ENCODE measurements at places on chromosomes 16 and 17.

- DNase-seq, result no peak
Measured at GRCh38 chr16:3065742-3066439, 451 bp downstream of the IL32 start.

- peak; percentile 21 for DNase-seq
Measured at GRCh38 chr16:50627419-50627818, 53.7 kb downstream of the SNX20 start.

DNA sequence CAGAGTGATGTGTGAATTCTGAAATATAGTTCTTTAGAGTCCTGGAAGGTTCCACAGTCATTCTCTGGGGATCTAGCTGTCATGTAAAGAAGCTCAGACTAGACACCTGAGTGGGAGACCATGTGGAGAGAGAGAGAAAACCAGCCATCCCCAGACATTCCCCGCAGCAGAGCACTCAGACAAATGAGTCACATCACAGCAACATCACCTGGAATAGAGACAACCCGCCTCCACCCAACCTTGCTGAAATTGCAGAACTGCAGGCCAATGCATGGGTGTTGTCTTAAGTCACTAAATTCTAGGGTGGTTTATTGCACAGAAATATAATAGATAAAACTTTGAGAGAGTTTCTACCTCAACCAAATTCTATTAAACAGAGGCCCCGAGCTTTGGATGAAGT lies 392.0 kb upstream of the DYNLRB2 start:
- DNase-seq, result no peak

- DNase-seq, result peak; percentile 59
Measured at GRCh38 chr17:21394265-21394664, 18.1 kb downstream of the KCNJ12 start.

DNA sequence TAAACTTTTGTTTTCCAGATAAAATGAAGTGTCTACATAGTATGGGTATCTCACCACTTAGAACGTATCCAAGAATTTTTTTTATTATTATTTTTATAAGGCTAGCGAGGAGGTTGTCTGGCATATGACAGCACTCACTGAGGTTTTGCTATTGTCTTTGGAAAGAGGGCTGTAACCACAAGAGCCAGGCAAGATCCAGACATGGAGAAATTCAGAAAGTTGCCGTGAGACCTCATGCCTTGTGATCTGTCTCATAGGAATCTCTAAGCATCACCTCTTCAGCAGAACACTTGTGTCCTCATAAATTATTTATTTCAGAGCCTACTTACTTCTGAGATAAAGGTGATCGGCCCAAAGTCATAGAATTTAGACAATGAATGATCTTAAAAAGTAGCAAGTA lies 410.8 kb downstream of the CDH11 start:
- no peak for DNase-seq

- DNase-seq, result peak; percentile 47
Measured at GRCh38 chr17:19766421-19767270, 18.5 kb upstream of the ALDH3A1 start.

- DNase-seq, result peak; percentile 84
Measured at GRCh38 chr17:16342979-16343378, 10.3 kb downstream of the CENPV start.

DNA sequence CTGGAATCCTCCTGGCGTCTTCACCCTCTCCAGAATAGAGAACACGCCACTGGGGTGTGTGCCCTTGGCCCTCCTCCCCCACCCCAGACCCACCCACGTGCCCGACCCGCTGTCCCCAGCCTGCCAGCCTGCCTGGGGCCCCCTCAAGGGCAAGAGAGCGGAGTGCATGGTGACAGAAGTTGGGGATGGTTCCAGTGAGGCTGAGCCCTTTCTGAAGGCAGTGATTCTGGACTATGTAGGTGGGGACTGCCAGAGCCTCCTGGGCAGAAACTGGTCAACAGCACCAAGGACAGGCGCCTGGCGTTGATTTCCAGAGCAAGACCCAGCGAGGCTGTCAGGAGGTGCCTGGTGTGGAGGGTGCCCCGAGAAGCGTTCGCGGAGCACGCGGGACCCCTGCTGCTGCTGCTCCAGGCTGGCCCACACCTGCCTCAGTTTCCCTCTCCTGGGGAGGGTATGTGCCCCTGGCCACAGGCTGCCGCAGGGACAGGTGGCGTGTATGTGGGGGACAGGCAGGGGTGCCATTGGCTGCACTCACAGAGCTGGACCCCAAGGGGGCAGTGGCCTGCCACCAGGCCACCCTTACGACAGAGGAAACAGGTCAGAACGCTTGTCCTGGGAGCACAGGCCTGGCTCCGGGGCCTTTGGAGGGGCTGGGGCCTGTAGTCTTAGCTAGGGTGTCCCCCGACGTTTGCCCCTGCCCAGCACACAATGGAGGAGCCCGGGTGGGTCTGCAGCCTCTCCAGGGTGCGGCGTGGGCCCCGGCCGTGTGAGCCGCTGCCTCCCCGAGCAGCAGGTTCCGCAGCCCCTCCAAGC lies 1.2 kb downstream of the SSTR5 start:
- DNase-seq, result no peak

- no peak for DNase-seq
Measured at GRCh38 chr16:80164966-80165550, 375.7 kb upstream of the DYNLRB2 start.

GRCh38 chr17:61289408-61290385 lies 109.9 kb upstream of the TBX2 start:
- no peak for DNase-seq

- peak; percentile 79 for DNase-seq
Measured at GRCh38 chr17:67558740-67559380, 158.9 kb upstream of the NOL11 start.

GRCh38 chr17:9907883-9908648 lies 3.0 kb upstream of the RCVRN start:
- DNase-seq, result no peak

DNA sequence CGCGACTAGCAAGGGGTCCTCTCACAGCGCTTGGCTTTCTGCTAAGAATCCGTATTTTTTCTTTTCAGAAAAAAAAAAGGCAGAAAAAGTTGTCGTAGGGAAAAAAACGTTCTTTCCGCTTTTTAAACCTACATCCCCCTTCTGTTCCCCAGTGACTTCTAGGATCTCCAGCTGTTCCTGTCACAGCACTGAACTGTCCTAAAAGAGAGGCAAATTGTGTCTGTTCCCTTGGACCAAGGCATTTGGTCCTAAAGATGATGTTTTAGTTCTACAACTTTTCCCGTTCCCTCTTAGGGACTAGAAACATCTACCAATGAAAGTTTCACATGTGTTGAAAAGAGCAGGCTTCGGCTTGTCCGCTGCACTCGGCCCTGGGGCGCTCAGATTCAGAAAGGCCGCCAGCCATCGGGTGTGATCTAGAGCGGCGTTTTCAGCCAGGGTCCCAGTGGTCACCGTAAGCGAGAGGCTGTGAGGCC lies 100.7 kb upstream of the CHMP6 start:
- DNase-seq, result no peak

DNA sequence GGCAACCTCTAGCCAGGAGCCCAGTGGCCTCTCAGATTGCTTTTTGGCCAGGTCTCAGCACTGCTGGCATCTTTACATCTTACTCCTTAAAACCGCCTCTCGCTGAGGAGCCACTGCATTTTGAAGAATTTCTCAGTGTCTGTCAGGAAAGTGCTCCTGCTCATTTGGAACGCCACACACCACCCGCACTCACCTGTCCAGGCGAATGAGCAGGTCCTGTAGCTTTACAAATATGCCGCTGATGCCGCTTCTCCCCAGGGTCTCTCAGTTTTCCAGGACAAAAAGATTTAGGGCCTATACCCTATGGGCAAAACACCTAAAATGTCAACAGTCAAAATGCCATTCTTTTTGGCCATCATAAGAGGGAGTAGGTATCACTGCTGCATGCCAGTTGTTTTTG lies 22.1 kb downstream of the CYB561 start:
- no peak for DNase-seq
